ENCODE measurements at places on chromosomes 4 and X.

GRCh38 chr4:157304769-157305168 is 84.2 kb downstream of the GRIA2 start:
- DNase-seq = no peak

- DNase-seq = no peak
Measured at GRCh38 chrX:152929898-152930297, 32.0 kb downstream of the ZNF185 start.

GRCh38 chrX:68699960-68700746 is 52.7 kb downstream of the STARD8 start:
- DNase-seq = no peak

DNA sequence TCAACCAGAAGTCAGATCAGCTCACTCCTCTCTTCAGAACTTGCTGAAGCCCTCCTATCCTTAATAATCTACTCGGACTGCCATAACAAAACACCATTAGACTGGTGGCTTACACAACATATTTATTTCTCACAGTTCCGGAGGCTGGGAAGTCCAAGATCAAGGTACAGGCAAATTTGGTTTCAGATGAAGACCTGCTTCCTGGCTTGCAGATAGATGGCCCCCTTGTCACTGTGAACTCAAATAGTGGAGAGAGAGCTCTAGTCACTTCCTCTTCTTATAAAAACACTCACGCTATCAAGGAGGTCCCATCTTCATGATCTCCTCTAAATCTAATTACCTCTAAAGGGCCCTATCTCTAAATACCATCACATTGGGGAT is 125.1 kb downstream of the CAMK2D start:
- no peak for DNase-seq

- no peak for DNase-seq
Measured at GRCh38 chrX:131273011-131273410, 16.1 kb downstream of the IGSF1 start.

DNA sequence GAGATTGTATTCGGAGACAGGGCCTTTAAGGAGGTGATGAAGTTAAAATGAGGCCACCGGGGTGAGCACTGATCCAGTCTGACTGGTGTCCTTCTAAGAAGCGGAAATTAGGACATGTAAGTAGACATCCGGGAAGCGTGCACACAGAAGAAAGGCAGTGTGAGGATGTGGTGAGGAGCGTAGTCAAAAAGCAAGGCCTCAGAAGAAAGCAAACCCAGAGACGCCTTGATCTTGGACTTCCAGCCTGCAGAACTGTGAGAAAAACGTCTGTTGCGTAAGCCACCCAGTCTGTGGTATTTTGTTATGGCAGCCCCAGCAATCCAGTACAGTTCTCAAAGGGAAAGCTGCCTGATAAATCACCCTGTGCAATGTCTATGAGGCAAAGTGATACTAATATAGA is 153.5 kb downstream of the KCNIP4 start:
- no peak for DNase-seq

DNA sequence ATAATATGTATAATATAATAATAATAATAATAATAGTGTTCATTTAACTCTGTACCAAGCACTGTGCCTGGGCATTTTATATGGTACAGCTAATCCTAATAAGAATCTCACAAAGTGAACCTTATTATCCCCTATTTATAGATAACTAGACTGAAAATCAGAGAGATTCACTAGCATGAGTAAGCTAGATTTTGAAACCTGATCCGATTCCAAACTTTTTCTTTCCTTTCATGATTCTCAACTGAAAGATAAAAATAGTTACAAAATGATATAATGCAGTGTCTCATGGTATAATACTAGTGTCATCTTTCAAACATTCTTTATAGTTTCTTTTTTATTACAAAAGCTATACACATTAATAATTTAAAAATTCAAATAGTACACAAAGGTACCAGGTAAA is 55.9 kb upstream of the RNF128 start:
- DNase-seq = no peak

GRCh38 chrX:103098488-103098887 is 5.5 kb upstream of the NXF3 start:
- no peak for DNase-seq
